ENCODE measurements at places on chromosomes 7 and 10.

GRCh38 chr7:35624299-35625186 lies 70.4 kb downstream of the HERPUD2 start:
- DNase-seq: no peak

GRCh38 chr10:91104193-91105041 lies 116.0 kb upstream of the PCGF5 start:
- no peak for DNase-seq

DNA sequence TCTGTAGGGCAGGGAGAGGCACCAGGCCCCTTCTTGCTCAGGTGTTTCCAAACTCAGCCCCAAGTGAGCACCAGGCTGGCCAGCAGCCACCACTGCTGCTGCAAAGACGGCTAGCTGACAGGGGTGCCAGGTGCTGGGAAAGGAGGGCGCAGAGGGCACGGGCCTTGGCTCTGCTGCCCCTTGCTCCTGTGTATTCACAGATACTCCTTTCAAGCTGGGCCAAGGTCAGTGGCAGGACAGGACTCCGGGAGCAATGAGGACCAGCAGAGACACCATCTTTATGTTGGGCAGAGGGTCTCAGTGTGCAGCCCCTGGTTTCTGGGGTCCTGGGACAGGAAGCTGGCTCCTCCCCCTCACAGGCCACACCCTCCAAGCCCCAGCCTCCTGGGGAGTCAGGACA lies 110.1 kb downstream of the SMURF1 start:
- no peak for DNase-seq

GRCh38 chr10:123521556-123521955 lies 144.6 kb upstream of the GPR26 start:
- DNase-seq: no peak

DNA sequence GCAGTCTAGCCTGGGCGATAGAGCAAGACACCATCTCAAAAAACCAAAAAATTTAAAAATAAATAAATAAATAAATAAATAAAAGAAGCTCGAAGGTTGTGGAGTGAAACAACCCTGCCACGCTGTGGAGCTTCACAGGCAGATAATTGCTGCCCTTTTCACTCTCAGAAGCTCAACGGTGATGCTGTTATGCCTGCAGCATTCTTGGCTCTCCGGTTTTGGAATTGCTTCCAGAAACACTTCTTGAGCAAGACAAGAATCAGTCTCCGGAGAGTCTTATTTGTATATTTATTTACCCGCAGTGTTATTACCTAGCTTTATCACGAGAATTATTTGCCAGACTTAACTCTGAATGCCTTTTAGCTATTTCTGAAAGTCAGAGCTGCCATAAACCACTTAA lies 40.5 kb upstream of the UBE2H start:
- no peak for DNase-seq

- no peak for DNase-seq
These were observed 25.8 kb downstream of the TMEM254 start for GRCh38 chr10:80104066-80104926.

DNA sequence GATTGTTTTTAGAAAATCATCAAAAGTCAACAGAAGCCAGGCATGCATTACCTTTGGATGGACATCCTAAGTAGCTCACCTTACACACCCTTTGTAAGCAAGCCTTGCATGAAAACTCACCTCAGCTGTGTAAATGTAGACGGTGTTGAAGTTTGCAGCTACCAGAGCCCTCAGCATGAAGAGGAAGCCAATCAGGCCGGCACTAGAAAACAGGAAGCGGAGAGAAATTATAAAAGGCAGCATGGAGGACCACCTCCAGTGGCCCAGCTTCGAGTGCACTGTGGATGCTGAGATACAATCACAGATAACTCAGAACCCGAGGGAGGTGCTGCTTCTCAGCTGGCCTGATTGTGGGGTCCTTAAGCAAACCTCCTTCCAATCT lies 75.3 kb downstream of the SVOPL start:
- no peak for DNase-seq

DNA sequence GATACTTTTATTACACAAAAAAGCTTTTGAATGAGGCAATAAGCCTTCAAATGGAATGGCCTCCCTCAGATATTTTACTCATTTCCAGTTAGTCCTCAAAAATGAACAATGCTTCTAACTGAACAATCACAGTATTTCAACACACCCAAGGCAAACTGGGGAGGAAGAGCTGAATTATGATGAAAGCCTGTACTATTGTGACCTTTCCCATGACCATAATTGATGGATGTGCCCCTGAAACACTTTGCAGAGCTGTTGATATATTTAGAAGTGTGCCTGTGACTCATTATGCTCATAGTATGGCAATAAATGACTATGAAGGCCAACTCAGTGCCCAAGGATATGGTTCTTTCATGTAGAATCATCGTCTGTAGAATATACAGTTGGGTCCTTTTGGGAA lies 248.1 kb downstream of the AHR start:
- DNase-seq: no peak

- DNase-seq: no peak
These were observed 49.6 kb upstream of the BTRC start for GRCh38 chr10:101304316-101304715.

GRCh38 chr10:43570971-43571370 lies 3.4 kb downstream of the ZNF239 start:
- DNase-seq: no peak

DNA sequence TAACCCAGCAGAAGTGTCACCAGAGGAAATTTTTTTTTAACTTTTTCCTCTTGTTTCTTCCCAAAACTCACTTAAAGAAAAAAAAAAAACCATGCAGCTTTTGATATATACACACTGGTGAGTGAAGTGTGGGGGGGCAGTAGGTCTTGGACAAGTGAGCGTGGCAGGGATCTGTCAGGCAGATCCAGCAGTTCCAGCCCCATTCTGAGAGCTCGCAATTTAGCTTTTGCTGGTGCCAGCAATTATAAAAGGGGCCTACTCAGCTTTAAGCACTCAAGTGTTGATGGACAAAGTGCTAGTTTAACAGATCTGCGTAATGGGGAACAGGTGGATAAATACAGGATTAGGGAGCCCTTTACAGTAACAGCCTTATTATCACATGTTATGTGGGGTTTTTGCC lies 619.2 kb upstream of the GALNT17 start:
- DNase-seq: no peak

- no peak for DNase-seq
These were observed 45.4 kb upstream of the PTN start for GRCh38 chr7:137388916-137389315.

DNA sequence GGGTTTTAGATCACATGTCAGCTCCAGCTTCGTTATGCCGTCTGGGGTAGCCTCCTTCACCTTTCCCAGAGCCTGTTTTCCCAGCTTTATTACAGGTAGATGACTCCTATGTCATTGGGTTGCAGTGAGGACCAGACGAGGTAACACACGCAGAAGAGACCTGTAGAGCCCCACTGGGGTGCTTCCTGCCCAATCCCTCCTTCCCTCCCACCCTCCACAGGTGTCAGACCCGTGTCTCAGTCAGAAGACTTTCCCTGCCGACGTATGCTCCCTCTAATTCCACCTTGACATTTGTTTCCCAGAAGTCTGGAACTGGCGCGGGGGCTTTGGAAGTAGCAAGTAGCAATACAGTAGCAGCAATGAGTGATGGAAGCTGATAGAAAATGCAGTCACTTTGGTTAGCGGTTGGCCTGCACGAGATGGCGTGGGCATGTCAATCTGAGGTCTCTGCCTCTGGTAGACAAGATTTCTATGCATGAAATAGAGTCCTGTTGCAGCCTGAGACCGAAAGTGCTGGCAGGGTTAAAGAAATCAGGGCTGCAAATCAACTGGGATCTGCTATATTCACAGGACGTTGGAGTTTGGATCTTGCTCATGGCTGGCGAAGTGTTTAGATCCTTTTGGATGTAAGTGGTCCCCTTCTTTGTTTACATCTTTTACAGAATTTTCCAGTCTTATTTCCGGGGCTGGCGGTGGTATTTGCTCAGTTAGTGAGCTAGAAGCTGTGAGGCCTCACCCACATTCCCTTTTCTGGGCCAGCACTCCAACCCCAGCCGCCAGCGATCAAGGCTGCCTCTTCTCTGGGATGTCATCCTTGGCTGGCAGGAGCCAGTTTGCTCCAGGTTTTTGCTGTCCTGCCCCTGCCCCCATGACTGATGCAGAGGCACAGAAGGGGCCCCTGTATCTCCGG lies 78.3 kb upstream of the KMT2C start:
- DNase-seq: no peak

DNA sequence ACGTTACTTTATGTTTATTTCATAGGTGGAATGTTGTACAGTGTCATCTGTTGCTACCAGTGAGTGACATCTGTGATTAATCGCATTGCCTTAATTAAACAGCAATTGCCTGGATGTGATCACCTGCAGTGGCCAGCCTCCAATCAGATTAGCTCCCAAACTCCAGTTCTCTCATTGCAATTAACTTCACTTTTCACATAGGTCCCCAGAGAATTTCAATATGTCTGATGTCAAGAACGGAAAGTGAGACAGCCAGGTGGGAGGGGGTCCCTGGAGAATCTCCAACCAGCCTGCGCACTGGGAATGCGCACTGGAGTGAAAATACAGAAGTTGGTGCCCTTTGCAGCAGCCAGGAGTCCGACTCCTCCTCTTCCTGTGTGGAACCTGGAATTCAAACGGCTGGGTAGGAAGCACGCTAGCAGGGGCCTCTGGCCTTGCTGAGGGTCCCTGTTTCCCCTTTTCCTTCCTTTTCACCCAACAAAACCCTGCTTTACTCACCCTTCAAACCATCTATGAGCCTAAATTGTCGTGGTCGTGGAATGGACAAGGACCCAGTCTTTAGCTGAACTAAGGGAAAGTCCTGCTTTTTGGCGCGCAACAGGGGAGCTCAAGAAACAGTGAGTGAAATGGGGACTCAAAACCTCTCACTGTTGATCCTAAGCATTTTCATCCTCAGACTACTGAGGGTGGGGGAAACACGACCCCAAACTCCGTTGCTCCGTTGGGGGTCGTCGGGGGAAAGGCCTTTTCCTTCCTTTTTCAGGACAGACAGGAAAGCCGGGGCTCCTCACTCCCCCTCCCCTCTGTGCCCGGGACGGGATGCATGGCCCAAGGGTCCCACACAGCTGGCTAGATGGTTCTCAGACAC lies 1355.5 kb upstream of the LRRTM3 start:
- DNase-seq: no peak

- DNase-seq: no peak
These were observed 2.7 kb upstream of the PWWP2B start for GRCh38 chr10:132394201-132394811.

DNA sequence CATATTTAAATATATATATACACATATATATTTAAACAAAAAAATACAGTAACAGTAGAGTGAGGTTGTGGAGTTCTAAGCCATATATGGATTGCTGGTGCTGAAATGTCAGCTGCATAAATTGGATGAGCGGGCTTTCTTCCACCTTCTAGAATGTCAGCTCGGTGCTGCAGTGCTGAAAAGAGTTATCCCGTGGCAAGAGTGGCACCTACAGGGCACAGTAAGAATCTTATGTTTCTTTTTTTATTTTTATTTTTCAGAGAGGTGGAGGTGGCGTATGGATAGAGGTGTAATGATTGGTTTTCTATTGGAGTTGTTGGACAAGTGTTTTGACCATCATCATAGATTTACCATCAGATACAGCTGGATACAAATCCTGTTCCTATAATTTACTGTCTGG lies 86.2 kb upstream of the DYNC1I1 start:
- no peak for DNase-seq

DNA sequence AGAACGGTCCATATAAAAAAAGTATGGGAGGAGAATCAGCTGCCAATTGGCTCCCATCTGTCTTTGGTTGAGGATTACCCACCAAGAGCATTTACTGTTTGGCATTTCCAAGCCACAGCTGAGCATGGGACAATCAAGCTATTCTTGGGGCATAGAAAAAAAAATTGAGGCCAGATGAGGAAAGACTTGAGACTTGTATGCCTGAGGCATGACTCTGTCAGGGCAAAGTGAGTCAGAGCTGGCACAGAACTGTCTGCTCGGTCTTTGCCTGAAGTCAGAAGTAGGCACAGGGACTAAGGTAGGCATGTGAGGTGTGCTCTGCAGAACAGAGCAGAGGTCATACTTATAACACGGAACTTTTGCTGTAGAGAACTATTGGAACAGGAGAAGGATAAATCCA lies 126.5 kb upstream of the CHRM2 start:
- no peak for DNase-seq

DNA sequence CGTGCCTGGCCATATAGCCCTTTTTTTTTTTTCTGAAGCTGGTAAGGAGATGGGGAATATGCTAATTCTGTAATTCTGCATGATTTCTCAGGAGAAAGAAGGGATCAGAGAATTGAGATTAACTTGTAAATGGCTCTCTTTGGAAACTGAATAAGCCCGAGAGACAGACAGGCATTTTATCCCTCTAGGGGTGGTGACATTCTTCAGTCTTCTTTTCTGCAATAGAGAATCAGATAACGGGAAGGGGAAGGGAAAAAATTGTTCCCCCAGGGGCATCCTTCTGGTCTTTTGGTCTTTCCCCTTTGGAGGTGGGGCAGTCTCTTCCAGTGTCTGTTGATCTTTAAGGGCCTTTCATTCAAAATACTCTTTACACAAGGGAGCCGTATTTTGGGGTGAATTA lies 34.2 kb downstream of the HK1 start:
- DNase-seq: no peak

- DNase-seq: no peak
These were observed 200.9 kb downstream of the GRM3 start for GRCh38 chr7:86844608-86845007.

DNA sequence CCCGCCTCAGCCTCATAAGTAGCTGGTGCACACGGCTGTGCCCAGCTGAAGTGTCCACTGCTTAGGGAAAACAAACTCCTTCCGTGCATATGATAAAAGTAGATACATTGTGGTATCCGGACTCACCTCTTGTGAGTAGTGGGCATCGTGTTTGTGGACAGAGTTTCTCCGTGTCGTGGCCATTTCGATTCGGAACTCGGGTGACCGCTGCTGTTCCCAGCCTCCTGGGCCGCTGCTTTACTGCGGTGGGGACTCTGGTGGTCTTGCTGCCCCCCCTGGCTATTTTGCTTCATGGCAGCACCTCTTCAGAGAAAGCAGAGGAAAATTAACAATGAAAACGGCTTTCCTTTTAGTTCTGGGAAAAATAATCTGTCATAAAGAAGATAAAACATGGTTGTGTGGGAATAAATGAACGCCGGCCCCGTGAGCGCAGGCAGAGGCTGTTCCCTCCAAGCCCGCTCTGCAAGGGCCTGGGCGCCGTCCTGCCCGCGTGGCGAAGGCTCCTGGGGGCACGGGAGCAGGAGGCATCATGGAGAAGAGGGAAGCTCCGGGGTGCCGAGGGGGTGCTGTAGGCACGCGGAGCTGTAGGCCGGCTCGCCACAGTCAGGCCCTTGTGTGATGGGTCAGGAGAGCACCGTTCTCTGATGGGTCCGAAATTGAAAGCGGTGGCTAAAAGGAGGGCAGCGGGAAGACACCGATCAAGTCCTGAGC lies 107.4 kb downstream of the ACTR3B start:
- DNase-seq: no peak

DNA sequence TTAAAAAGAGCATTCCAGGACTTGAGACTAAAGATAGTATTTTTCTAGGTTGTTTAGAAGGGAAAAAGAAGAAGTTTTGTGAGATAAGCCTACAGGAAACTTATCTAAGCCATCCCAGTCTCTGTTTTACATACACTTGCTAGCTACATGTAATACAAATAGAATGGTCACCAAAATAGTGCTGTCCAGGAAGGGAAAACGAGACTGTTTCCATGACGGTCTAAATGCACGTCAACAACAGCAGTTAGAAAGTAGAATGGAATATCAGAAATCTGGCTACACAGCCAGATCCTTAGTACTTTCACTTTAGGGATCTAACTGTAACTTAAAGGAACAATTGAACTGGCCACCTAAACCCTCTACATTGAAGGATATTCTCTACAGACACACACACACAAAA lies 117.6 kb downstream of the TSPAN12 start:
- no peak for DNase-seq
